ENCODE measurements at places on chromosomes 6 and 20.

DNA sequence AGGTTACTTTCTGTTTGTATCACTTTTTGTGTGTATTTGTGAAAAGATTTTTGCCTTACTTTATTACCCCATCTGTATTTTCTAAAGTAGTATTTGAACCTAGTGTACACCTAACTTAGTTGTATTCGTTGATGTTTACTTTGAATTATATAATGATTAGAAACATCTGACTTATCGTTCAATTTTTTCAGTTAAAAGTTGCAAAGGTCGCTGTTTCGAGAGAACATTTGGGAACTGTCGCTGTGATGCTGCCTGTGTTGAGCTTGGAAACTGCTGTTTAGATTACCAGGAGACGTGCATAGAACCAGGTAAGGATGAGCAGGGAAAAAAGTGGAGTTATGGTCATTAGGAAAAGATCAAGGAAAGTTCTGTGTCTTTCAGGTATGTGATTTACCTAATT lies 42.0 kb downstream of the ENPP1 start:
- no peak for DNase-seq

GRCh38 chr6:71199736-71200135 lies 88.9 kb upstream of the OGFRL1 start:
- no peak for DNase-seq

DNA sequence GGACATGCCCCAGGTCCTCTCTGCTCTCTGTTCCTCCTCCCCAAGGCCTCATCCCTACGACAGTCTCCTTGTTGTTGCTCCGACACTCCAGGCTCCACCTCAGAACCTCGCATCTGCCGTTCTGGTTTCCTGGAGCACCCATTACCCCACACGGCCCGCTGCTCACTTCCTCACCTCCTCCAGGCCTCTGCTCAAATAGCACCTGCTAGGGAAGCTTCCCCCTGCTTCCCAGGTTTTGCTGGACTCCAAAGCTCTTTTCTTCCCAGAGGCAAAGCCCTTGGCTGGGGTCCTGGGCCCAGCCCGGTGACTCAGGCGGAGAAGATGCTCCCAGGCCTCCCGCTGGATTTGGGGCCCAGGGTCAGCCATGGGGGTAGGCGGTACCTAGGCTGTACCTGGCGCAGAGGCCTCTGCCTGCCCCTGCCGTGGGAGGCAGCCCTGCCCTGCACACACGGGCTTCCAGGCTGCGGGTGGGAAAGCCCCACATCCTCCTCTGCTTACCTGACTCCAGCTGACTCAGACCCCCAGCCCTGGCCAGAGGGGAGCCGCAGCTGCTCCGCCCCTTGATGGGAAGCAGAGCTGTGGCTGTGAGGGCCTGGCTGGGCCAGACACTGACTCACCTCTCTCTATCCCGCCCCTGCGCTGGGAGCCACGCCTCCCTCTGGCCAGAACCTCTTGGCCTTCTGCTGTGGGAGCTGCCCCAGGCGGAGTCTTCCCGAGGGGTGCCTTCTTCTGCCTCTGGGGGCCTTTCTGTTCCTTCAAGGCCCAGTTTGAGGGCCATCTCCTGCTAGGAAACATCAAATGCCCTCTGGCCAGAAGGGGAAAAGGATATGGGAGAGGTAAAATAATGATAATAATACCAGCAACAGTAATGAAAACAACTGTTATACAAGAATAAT lies 130.5 kb downstream of the CEBPB start:
- DNase-seq: peak; percentile 93

- no peak for DNase-seq
These were observed 125.5 kb downstream of the ELOVL4 start for GRCh38 chr6:79821859-79822258.

DNA sequence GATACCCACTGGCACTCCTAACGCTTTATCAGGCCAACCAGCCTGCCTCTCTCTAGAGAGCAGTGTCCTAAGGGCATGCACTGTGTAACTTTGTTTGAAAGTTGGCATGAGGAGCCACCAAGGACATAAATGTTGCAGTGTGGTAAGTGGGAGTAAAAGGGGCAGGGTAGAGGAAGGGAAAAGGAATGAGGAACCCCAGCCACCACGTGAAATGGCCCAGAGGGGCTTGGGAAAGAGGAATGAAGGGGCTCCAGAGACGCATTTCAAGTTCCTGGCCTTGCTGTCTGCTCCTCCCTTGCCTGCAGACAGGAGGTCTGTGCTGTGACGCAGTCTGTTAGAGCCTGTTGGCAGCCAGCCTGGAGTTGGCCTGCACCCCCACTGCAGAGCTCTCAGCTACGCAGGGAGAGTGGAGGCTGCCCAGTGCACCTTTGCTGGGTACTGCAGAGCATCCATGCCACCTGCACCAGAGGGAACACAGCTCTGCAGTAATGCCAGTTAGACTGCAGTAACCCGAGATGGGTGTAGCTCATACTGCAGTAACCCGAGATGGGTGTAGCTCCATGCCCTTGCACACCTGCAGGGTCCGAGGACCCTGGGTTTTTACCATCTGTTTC lies 86.8 kb upstream of the SNAP25 start:
- no peak for DNase-seq

DNA sequence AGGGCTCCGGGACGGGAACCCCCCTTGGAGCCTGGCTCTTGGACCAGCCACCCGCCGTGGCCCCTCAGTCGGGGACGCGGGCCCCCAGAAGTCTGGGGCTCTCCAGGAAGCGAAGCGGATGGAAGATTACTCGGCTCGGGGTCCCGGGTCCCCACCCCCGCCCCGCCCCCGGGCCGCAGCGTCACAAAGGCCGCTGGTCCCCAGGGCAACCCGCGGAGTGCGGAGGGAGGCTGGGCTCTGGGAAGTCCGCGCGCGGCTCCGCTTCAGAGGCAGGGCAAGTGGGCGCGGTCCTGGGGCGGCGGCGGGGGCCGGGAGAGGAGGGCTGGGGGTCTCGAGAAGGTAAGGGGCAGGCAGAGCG lies at the start of gene FNDC11:
Gene FNDC11 (plus strand): TSS at position 227 of the 358 bp plus-strand sequence. CDS start 1,505 bp downstream, outside the sequence.
- no peak for DNase-seq

DNA sequence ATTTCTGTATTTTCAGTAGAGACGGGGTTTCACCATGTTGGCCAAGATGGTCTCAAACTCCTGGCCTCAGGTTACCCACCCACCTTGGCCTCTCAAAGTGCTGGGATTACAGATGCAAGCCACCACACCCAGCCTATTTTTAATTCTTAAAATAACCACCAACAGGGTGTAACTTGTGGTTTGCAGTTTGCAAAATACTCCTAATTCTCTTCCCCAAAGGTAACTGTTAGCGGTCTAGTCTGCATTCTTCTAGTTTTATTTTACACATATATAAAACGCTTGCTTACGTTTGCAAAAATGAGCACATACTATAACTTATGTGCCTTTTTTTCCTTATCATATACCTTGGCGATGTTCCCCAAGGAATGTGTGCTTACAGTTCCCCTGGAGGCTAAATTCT lies 25.6 kb upstream of the CHMP4B start:
- DNase-seq: no peak

DNA sequence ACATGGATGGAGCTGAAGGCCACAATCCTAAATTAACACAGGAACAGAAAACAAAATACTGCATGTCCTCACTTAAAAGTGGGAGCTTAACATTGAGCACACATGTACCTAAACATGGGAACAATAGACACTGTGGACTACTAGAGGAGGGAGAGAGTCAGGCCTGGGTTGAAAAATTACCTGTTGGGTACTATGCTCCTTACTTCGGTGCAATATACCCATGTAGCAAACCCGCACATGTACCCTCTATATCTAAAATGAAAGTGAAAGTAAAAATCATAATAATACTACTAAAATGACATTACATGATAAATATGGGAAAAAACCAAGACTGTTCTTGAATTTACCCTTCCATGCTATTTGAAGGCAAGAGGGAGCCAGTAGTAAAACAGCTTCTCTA lies 1273.8 kb upstream of the ADGRB3 start:
- DNase-seq: no peak

DNA sequence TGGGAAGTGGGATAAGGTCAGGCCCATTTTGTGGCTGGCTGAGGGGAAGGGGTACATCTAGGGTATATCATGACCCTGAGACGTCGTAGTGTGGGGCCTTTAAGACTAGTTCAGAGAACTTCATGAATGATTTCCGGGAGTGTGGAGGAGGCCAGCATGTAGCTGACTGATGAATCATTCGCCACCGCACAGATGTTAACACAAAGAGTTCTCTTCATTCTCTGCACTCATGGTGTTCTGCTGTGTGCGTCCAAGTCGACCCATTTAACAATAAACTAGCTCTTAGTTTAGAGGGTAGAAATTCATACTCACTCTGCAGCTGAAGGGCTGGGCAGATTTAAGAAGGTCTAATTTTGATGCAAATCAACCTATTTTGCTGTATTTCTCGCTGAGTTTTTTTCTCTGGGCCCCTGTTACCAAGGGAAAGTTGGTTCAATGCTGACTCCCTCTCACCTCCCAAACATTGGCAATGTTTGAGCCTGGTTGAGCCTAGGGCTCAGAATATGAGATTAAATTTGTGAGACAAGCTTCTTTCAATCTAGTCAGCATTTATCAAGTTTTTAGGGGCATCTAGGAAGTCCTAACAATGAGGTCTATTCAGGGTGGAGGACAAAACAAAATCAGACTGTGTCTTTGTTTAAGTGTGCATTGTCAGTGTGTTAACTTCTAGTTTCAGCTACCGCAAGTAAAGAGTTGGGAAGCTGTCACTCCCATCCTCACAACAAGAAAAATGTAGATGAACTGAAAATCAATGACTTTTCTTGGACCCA lies 106.8 kb upstream of the CBLN4 start:
- no peak for DNase-seq

GRCh38 chr6:45803071-45803470 lies 212.6 kb downstream of the CLIC5 start:
- no peak for DNase-seq

GRCh38 chr6:54730767-54731630 lies 115.6 kb upstream of the FAM83B start:
- no peak for DNase-seq

DNA sequence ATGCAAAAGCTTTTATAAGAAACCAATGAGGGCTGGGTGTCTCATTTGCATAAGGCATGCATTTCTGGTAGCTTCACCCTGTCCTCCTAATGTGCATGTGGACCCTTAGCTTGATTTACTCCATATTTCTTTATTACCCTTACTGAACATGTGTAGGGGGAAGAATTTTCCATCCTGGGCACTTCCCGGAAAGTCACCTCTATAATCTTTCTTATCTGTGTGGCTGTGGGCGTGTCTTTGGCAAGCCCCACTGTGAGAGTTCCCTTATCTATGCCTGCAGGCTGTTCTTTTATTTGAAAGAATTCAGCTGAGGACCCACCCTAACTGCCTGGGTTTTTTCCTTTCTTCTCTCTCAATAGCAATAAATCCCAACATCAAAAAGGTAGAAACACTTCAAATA lies 627.8 kb downstream of the DOK5 start:
- DNase-seq: no peak

DNA sequence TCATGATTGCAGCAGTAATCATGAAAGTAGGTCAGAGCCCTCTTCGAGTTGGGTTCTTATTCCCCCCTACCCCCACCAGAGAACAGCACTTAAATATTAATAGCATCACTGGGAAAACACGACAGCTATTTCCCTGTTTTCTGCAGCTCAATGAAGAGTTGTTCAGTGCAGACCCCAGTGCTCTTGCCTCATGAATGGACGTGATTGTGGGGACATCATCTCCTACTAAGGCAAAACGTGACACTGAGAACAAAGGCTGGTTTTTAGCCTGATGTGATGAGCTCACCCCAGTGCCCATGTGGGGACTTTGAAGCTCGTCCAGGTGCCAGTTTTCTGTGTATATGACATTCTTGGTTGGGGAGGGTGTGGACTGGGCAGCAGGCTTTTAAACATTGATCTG lies 105.9 kb downstream of the SLC35F1 start:
- DNase-seq: no peak

DNA sequence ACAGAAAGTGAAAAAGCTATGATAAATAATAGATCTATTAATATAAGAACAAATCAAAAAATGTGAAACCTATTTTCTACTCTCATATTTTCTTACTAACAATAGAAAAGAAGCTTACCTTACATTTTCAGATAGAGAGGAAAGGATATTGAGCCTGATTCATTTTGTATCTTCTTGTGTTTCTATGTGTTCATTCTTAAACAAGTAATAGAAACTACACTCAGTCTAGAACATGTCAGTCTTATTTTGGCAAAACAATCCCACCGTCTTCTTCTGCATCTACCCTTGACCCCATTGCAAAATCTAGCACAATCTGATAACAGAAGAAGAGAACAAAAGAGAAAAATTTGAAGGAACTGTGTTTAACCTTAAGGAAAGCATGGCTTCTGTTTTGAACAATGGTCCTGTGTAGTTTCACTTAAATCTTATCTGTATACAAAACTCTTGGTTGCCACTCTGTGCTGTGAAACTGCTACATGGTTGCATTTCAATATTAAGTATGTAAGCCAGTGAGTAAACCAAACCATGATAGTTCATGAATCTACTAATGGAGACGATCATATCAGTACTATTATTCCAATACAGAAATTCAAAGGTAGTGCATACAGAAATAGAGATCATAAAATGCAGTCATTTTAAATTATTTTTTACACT lies 69.5 kb upstream of the LGSN start:
- no peak for DNase-seq

- DNase-seq: no peak
These were observed 124.2 kb upstream of the PTPN1 start for GRCh38 chr20:50385733-50386640.

DNA sequence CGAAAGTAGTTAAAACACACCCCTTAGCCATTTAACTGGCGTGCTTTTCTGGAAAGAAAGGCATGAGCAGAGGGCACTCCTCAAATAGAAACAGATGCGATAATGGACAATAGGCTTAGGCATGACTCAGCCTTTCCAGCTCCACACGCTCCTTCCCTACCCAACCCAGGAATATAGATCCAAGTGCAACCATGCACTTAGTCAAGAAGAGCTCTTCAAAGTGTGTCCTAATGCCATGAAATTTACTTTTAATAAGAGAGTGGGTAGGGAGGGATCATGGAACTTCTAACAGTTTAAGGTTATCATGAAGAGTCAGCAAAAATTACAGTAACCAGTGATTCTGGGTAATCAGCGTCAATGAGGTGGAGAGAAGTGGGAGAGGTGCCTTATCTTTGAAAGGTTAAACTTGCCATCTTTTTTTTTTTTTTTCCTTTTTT lies 2.4 kb upstream of the EFHC1 start:
- DNase-seq: peak; percentile 81

DNA sequence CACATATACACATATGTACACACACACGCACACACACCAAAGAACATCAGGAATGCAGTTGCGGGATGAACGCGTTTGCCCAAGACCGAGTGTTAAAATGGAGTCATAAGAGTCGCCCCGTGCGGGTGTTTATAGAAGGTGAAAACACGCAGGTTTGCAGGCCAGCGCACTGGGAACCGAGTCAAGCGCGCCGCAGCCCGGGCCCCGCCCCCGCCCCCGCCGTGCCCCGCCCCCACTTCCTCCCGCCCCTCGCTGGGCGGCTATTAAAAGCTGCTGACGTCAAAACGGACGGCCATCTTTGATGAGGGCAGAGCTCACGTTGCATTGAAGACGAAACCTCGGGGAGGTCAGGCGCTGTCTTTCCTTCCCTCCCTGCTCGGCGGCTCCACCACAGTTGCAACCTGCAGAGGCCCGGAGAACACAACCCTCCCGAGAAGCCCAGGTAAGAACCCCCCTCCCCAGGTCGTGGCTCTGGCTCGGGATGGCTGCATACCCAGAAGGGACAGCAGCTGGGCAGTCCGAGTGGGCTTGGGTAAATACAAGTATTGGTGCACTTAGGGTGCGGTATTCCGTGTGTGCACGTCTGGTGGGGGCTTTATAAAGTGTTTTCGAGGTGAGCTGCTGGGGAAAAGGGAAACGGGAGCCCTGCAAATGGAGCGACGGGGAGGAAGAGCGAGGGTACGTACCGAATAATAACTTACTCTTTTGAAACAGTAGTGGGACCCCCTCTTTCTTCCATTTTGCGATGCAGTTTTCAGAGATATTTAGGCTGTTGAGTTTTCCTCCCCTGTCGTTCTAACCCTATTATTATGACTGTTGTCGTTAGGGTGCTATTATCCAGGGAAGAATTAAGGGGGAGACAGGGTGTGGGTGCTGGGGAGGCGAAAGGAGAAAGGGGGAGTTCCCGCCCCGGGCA lies at the start of gene SNAP25:
Gene SNAP25 (plus strand): TSS at position 295 of the 916 bp plus-strand sequence. CDS start 56,662 bp downstream, outside the sequence.
- DNase-seq: peak; percentile 80
